EL (cell line): ENCODE measurements at places on chromosomes 13 and 19.

GRCh38 chr19:52142001-52142595, 2.4 kb upstream of the ZNF616 start:
- DNase-seq = no peak

DNA sequence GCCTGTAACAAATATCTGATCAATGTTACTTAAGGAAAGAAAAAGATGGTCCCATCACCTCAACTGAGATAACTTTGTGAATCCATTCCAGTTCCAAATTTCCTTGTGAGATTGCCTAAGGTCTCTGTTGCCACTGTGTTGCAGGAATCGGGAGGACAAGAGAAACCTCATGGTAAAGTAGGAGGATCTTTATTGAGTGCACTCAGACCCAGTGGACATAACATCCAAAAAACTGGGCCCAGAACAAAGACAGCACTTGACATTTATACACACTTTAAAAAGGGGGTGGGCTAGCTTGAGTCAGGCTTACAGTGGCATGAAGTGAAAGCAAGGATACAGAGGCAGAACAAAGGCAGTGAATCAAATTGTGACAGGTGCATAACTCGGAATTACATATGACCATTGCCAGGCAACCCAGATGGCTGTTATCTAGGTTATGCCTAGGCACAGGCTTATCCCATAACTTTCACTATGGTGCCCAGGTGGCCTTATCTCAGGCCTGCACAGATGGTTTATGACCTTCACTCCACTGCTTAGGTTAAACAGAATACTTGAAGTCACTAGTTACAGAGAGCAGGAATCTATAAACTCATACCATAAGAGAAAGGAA, 459.4 kb upstream of the PCDH20 start:
- no peak for DNase-seq

DNA sequence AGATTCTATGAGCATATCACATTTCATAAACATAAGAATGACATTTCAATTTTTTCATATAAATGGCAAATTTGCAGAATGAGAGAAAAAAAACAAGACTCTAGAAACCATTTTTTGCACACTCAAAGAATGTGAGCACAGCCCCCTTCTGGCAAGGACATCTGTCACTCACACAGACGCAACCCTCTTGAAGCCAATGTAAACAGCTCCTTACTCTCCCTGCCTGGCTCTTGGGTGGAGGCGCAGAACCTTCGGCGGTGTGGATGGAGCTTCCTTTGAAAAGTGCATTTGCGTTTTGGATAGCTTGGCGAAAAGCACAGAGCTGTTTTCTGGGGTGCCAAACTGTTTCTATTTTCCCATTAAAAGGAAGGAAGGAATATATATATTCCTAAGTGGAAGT, 367.6 kb upstream of the TSHZ3 start:
- no peak for DNase-seq

- peak; percentile 30 for DNase-seq
Observed at GRCh38 chr19:3357992-3358688, 8.2 kb upstream of the NFIC start.

DNA sequence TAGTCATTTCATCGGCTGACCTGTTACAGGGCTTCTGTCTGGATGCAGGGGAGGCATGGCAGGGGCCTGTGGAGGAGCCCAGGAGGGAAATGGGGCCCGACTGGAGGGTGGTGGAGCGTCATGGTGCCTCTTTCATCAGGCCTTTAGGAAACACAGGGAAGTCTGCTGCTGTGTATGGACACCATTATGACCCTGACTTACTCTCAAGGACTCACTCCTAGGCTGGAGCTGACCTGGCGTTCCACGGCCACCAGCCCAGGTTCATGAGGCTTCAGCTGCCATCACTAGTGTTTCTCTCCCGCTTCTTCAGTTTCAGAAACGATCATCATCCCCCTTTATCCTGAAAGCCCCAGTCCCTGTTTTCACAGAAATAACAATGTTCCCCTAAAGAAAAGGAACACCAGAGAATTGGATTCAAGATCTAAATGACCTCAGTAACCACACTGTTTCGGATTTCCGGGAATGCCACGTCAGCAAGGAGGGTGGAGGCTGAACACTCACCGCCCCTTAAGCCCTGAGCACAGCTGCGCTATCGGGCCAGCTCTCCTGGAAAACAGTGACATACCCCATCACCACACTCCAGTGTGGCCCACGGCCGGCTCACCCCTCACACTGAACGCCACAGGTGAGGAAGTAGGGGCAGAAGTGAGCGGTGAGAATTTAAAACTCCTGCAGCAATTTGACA, 67.6 kb downstream of the SOX1 start:
- DNase-seq = no peak

GRCh38 chr13:79703772-79704171, 222.8 kb downstream of the NDFIP2 start:
- no peak for DNase-seq

DNA sequence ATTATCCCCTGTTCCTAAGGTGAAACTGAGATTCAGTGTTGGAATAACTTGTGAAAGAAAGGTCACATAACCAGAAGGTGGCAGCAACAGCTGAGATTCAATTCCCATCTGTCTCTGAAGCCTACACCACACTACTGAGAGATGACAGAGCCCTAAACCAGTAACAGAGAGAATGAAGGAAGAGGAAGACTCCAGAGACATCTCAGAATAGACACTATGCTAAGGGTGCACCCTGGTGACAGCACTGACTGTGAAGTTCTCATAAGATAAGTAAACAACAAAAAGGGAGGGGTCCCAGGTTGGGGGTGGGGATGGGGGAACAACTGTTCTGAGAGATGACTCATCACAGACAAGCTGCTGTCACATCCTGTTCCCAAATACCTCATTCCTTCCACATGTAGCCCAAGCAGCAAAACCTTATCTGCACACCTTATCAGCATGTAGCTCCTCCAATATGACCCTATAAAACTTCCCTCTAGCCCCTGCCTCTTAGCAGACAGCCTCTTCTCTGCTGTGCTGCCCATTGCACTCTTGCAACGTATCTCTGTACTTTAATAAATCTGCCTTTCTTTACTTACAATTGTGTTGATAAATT, 46.5 kb downstream of the UTP14C start:
- DNase-seq = peak; percentile 33
